A549 treated with Mapracorat at 1 μM for 4 hours (cell line): ENCODE measurements at places on chromosomes 4 and X. TPM values are rescaled to one million over a fixed set of nuclear protein-coding genes. Genes with fewer than 3 reads are reported as not detected.

ZNF630 gene
- 0.12 to 0.42 TPM (median 0.27 TPM) in 5 replicates for total RNA-seq

TMPRSS11B gene
- not detected in 5 replicates for total RNA-seq

BEX3 gene
- total RNA-seq = 249 to 266 TPM (median 261 TPM) in 5 replicates

ARAP2 gene
- 0.26 to 1.0 TPM (median 0.43 TPM) in 5 replicates for total RNA-seq

GNRHR gene
- total RNA-seq = not detected in 5 replicates

PNCK gene
- total RNA-seq = 0.12 to 0.60 TPM (median 0.23 TPM) in 4 of 5 replicates, not detected in the other

MTM1 gene
- 5.3 to 7.4 TPM (median 6.3 TPM) in 5 replicates for total RNA-seq

RASSF6 gene
- total RNA-seq = 0.52 to 1.0 TPM (median 0.88 TPM) in 5 replicates

FREM3 gene
- not detected in 5 replicates for total RNA-seq

MSX1 gene
- total RNA-seq = 4.6 to 10.0 TPM (median 8.2 TPM) in 5 replicates

NR3C2 gene
- total RNA-seq = 0.07 TPM in 1 of 5 replicates, not detected in the others

GPR143 gene
- total RNA-seq = 0.08 to 0.37 TPM (median 0.24 TPM) in 5 replicates

SLC9B1 gene
- total RNA-seq = not detected in 5 replicates

ZNF330 gene
- 24.3 to 32.2 TPM (median 27.4 TPM) in 5 replicates for total RNA-seq

TKTL1 gene
- total RNA-seq = 0.10 to 0.34 TPM in 2 of 5 replicates, not detected in the others

OTC gene
- total RNA-seq = not detected in 5 replicates

CSAG3 gene
- total RNA-seq = not detected in 5 replicates

PABPC1L2A gene
- not detected in 5 replicates for total RNA-seq

SLC10A6 gene
- total RNA-seq = not detected in 5 replicates

UGT2B17 gene
- not detected in 5 replicates for total RNA-seq

MTCP1 gene
- 15.8 to 24.0 TPM (median 18.9 TPM) in 5 replicates for total RNA-seq

XAGE1A gene
- total RNA-seq = 19.1 to 53.0 TPM (median 30.5 TPM) in 5 replicates

C4orf50 gene
- not detected in 5 replicates for total RNA-seq

ADGRG2 gene
- 8.7 to 11.1 TPM (median 10.5 TPM) in 5 replicates for total RNA-seq

IBSP gene
- total RNA-seq = not detected in 5 replicates

ZDHHC15 gene
- total RNA-seq = not detected in 5 replicates

CTSO gene
- total RNA-seq = 0.76 to 1.1 TPM (median 1.0 TPM) in 5 replicates

PAK3 gene
- total RNA-seq = not detected in 5 replicates

OTUD6A gene
- not detected in 5 replicates for total RNA-seq

EIF4E gene
- 69.2 to 134 TPM (median 79.7 TPM) in 5 replicates for total RNA-seq

RBM47 gene
- total RNA-seq = 19.2 to 24.7 TPM (median 23.5 TPM) in 5 replicates

XG gene
- not detected in 5 replicates for total RNA-seq

DKK2 gene
- not detected in 5 replicates for total RNA-seq

INTU gene
- total RNA-seq = 0.87 to 1.8 TPM (median 1.1 TPM) in 5 replicates

FATE1 gene
- not detected in 5 replicates for total RNA-seq

CLDN34 gene
- total RNA-seq = not detected in 5 replicates

GABRB1 gene
- total RNA-seq = not detected in 5 replicates

IL3RA gene
- total RNA-seq = 0.17 to 0.45 TPM (median 0.27 TPM) in 5 replicates

GPRASP1 gene
- 0.22 to 0.35 TPM (median 0.26 TPM) in 5 replicates for total RNA-seq

ATOH1 gene
- not detected in 5 replicates for total RNA-seq

PAGE2B gene
- not detected in 5 replicates for total RNA-seq

CLGN gene
- 4.5 to 5.5 TPM (median 5.3 TPM) in 5 replicates for total RNA-seq

PDZD4 gene
- total RNA-seq = 2.9 to 4.3 TPM (median 3.7 TPM) in 5 replicates

FAM47E gene
- total RNA-seq = 0.06 to 0.16 TPM (median 0.07 TPM) in 3 of 5 replicates, not detected in the others

XAGE2 gene
- total RNA-seq = not detected in 5 replicates

LCORL gene
- total RNA-seq = 3.1 to 5.4 TPM (median 5.1 TPM) in 5 replicates

AGTR2 gene
- not detected in 5 replicates for total RNA-seq

NUDT11 gene
- total RNA-seq = 2.2 to 3.5 TPM (median 2.6 TPM) in 5 replicates

ZNF827 gene
- 1.9 to 3.2 TPM (median 2.3 TPM) in 5 replicates for total RNA-seq

SAGE1 gene
- total RNA-seq = 0.06 to 0.09 TPM (median 0.07 TPM) in 4 of 5 replicates, not detected in the other

OPRPN gene
- total RNA-seq = not detected in 5 replicates

HTR2C gene
- total RNA-seq = not detected in 5 replicates
